Activated CD4-positive, alpha-beta T cell treated with anti-CD3 and anti-CD28 coated beads for 36 hours (primary cell): ENCODE measurements at places on chromosomes 2 and 18. TPM values are rescaled to one million over a fixed set of nuclear protein-coding genes. Genes with fewer than 3 reads are reported as not detected.

Gene ANKRD23
- 5.1 TPM for total RNA-seq

Gene POLR1B
- 63.3 TPM for total RNA-seq

Gene GALR1
- total RNA-seq: not detected

Gene TMEM247
- total RNA-seq: not detected

Gene DRC1
- not detected for total RNA-seq

Gene NFATC1
- total RNA-seq: 104 TPM

DNA sequence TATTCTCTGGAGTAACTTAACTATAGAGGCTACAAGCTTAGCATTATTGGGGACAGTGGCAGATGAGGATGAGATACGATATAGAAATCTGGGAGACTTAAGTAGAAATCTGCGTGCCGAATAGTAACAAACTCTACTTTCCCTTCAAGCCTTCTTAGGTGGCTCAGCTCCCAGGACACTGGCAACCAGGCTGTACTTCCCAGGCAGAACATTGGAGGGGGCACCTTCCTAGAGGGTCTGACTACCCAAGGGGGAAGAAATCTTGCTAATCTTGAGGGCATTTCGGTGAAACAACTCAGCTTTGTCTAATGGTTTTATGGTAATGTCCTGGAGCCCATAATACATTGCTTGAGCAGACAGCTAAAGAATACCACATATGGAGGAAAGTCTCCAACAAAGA is 126.2 kb upstream of the DTNA start:
- DNase-seq: no peak

GRCh38 chr2:24558781-24559472 is 67.9 kb downstream of the NCOA1 start:
- no peak for DNase-seq

GRCh38 chr2:9767656-9768281 is 75.5 kb upstream of the TAF1B start:
- no peak for DNase-seq

GRCh38 chr2:98907966-98908905 is 27.8 kb downstream of the CRACDL start:
- DNase-seq: no peak

- no peak for DNase-seq
Measured at GRCh38 chr2:21326152-21326551, 202.4 kb downstream of the TDRD15 start.

- no peak for DNase-seq
Measured at GRCh38 chr2:47357483-47357882, 45.5 kb upstream of the MSH2 start.

- DNase-seq: peak; percentile 62
Measured at GRCh38 chr2:98412751-98413458, 31.8 kb upstream of the INPP4A start.

DNA sequence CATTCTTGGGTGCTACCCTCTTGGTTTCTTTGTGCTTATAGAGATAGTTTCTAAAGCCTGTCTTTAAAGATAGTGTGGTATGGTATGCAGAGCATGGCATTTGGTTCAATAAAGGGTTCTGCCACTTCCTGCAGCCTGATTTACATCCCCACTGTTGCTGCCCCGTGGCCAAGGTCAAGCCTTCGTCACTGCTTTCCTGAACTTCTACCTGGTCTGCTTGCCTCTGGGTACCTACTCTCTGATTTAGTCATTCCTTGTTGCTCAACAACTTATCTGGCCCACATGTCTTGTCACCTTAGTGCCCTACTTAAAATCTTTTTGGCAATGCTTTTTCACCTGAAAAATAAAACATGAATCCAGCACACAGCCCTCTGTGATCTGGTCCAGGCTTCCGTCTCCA is 352.9 kb downstream of the LPIN1 start:
- no peak for DNase-seq

DNA sequence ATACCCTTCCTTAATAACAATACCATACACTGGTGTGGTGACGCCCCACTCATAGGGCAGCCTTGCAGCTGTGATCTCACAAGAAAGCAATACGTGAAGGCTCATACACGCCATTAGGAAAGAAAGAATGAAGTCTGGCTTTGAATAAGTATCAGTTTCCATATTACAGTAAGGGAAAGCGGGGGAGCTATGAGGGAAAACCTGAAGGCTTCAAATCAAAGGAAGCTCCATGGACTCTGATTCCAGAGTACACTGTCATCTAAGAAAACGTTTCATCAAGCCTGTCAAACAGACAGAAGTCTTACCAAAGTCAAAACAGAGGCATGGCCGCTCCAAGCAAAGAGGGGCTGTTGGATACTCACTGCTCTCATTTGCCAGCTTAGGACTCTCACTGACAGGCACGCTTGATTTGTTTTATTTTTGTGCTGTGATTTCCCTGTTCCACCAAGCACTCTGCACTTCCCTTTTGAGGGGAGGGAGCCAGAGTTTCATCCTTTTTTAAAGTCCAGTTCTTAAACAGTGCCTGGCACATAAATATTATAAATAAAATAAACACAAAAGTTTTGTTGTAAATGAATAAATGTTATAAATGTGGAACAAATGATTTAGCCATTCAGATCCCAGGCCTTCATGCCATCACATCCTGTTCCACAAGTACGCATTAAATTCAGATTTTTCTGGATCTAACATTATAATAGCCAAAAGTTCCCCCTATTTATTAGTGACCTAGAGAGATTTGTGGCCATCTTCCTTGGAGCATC is 221.2 kb downstream of the PIEZO2 start:
- no peak for DNase-seq

DNA sequence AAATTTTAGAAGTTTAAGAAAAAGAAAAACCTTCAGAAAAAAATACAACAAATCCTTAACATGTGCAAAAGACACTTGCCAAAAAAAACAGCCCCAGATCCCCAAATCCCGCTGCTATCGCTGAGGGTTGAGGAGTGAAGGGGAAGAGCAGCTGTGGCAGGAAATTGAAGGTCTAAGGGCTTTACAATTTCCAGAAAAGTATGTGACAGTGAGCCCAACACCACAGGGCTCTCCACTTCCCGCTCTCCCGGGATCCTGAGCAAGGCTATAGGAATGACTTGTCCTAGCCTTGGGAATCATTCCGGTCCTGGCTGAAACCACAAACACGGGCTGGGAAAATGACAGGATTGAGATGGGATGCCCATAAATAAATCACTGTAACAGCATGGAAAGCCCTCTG is 191.4 kb downstream of the TMEM163 start:
- no peak for DNase-seq

GRCh38 chr2:120269076-120269744 is 16.6 kb downstream of the RALB start:
- peak; percentile 13 for DNase-seq

GRCh38 chr18:77137851-77138250 is 5.3 kb upstream of the MBP start:
- no peak for DNase-seq

GRCh38 chr2:8965216-8965969 is 38.1 kb downstream of the MBOAT2 start:
- DNase-seq: no peak

GRCh38 chr2:230541934-230542380 is 126.0 kb downstream of the SP100 start:
- DNase-seq: no peak

DNA sequence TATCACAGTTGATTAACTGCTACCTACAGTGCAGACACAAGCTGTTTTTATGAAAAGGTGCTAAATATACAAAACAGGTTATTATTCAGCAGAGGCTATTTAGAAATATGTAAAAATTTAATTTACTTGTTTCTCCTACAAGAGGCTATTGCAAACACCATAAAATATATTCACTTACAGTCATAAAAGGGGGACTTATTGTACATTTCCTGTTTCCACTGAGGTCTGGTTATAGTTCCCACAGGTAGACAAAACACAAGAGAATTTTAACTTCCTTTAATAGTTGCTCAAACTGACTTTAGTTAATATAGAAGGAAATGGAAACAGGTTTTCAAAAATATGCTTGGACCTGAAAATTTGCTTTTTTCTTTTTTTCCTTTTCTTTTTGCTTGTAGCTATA is 40.0 kb upstream of the FRZB start:
- DNase-seq: no peak

GRCh38 chr2:52107124-52107523 is 1075.2 kb upstream of the NRXN1 start:
- DNase-seq: no peak

- no peak for DNase-seq
Measured at GRCh38 chr18:22840606-22841144, 92.5 kb upstream of the RBBP8 start.

GRCh38 chr18:8212896-8213780 is 396.1 kb upstream of the RAB12 start:
- no peak for DNase-seq

- DNase-seq: no peak
Measured at GRCh38 chr2:178829981-178830380, 22.8 kb upstream of the TTN start.

- no peak for DNase-seq
Measured at GRCh38 chr2:27288610-27289009, 6.4 kb downstream of the TRIM54 start.

DNA sequence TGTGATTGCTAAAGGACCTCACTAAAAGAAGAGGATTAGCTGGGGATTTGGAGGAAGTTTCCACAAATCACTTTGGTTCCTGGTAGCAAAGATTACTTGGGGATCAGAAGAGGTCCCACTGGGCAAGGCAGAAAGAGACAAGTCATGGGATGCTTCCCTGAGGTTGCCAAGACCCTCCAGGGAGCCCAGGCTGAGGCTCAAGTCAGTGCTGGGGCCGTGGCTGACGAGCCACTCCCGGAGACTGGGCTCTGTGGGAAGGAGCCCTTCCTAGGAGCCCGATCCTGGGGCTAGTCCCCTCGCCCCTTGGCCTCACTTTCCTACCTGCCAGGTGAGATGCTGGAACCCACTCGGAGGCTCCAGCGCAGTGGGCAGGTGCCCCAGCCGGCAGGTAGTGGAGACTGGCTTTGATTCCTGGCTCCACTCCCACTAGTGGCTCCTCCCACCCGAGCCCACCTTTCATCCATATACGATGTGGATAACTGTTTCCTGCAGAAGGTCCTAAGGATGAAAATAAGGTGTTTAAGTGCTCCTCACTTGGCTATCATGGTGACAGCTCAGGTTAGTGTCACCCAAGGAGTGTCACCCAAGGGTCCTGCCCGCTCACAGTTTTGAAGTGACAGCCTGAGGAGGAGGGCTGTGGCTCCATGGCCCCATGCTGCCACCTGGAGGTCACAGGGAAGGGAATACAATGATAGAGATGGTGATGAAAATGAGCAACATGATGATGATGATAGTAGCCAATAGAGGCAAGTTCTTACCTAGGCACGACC is 100.5 kb downstream of the CAPN13 start:
- peak; percentile 88 for DNase-seq

DNA sequence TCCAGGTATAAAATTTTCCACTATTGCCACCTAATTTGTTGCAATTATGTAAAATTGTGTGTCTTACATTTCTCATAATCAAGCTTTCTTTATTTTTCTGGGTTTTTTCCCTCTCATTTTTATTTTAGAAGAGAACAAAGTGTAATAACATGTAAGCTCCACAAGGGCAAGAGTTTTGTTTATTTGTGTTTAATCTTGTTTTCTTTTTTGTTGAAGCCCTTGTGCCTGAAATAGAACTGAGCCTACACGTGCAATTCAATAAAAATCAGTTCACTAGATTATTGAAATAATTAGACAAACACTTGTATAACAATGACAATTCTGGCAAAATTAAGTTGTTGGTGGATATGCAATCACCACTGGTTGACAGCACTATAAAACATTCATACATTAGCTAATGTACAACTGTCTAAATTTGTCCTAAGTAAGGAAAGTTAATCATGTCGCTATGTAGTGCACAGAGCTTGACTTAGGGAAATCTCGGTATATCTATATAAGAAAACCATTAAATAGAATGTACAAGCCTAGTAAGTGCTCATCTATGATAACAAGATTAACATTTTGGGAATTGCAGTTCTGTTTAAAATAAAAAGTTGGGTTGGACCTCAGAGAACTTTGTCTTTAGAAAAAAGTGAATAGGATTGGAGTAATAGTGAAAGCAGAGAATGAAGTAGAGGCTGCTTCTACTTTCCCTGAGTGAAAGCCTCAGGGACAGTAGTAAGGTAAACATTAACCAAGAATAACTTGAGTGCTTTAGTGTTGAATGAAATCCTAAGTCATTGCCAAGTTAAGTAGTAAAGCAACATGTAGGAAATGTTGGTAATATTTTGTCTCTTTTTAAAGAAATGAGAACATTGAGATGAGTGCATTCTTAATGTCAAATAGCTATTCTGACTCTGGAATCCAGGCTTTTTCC is 37.4 kb upstream of the NOL4 start:
- no peak for DNase-seq

- DNase-seq: no peak
Measured at GRCh38 chr2:36587101-36587500, 10.9 kb downstream of the FEZ2 start.

DNA sequence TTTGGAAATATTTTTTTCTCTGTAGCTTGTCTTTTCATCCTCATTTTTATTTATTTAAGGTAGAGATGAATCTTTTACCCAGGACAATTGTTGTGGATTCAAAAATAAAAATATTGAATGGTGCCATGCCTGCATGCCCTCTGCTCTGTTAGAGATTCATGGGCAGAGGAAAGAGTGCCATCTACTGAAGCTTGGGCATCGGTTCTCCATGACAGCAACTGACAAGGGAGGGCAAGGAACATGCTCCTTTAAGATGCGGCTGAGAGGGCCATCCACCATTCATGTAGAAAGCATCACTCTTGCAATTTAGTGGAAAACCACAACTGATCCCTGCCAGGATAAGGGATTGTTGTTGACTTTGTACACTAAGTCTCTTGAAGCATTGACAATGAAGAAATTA is 79.9 kb downstream of the PARD3B start:
- no peak for DNase-seq

DNA sequence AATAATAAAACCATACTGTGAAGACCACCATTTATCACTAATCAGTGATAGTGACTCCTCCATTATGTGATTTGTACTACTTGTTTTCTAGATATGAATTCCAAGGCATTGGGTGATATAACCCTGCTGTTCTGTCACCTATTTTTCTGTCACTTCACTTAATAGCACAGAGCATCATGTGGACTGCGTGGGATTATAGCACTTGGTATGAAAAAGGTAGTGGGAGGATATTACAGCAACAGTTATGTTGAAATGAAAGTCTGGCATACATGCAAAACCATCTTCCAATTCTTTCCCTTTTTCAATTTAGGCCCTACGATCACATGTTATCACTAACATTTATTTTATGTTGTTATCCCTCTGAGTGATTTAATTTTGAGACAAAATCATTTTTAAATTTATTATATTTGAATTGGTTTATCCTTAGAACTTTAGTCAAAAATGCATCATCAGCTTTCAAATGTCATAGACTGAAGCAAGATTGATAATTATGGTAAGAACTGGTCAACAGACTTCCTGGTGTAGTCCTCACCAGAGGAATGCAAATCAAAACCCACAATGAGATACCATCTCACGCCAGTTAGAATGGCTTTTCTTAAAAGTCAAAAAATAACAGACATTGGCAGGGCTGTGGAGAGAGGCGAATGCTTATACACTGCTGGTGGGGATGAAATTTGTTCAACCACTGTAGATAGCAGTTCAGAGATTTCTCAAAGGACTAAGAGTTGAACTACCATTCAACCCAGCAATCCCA is 242.6 kb downstream of the IKZF2 start:
- DNase-seq: no peak

DNA sequence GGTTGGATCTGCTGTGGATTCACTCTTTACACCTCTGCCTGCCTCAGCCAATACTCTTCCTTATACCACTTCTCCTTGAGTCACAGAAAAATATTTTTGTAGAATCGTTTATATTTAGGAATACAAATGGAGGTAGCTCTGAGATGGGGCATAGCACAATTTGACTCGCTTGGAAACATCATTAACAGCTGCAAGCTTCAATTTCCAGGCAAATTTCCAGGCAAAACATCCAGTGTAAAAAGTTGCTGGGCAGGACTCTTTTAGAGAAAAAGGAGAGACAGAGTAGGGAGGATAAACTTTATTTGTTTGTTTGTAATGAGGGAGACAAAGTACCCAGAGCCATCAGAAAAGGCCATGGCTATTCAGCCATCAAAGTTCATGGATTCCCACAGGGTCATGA is 74.4 kb upstream of the SOX11 start:
- DNase-seq: no peak
